ENCODE measurements at places on chromosomes 3 and 15.

- DNase-seq = no peak
Measured at GRCh38 chr3:12730506-12731242, 28.4 kb downstream of the TMEM40 start.

DNA sequence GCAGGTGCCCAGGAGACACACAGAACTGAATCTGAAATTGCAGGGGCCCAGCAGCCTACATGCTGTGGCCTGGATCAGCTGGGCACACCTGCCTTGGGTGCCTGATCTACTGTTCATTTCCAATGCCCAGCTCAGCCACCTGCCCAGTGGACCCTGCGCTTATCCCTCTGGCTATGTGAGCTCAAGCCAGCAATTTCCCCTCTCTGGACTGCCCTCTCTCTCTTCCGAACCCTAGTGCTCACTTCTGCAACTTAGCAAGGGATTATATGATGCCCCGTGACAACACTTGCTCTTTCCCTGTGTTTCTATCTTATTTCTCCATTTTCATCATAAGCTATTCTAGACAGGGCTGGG is 276.0 kb downstream of the UACA start:
- DNase-seq = no peak

- no peak for DNase-seq
Measured at GRCh38 chr15:36371509-36371908, 207.9 kb upstream of the CDIN1 start.

- no peak for DNase-seq
Measured at GRCh38 chr3:173622166-173622565, 224.6 kb downstream of the NLGN1 start.

GRCh38 chr3:64399205-64399800 is 174.0 kb upstream of the PRICKLE2 start:
- DNase-seq = no peak

DNA sequence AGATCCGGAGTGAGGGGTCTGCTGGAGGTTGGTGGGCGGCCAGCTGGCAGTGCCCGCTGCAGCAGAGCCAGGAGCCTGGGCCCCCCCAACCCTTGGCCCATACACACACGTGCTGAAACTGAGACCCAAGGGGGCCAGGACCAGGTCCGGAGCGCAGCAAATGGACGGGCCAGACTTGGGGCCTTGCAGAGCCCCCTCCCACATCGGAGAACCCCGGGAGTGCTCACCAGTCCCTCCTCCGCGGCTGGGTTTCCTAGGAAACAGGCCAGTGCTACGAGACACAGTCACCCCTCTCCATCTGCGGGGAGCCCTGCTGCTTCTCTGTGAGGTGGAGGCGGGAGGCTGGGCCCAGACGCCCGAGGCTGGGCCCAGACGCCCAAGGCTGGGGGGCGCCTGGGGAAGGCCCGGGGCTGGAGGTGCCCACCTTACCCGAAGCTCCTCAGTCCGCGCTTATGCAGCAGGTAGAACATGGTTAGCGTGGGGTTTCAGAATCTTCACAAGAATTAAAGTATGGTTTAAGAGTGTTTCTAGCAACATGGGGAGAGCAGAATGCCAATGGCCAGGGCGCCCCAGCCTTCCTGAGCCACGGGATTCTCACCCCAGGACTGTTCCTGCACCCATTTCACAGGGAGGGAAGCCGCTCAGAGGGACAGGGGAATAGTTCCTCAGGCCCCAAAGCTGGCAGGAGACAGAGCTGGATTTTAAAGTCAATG is 135.0 kb upstream of the PRR20G start:
- DNase-seq = no peak

DNA sequence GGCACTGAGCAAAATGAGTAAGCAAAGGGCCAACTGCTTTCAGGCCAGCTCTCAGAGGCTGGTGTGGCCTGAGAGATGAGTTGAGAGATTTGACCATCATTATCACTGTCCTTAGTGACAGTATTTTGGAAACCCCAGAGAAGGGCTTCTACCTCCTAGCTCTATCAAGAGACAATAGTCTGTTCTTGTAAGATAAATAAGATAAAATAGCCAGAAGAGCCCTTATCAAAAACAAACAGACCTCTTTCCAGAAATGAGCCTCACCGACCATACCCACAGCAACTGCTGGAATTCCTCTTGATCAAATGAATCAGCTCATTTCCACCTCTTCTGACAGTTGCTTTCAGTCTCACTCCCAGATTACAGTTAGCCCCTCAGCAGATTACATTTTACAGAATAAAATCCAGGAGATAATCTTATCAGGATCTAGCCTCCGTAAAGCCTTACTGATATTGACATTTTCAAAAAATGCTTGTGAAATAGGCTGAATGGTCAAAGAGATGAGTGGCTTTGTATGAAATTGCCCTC is 4.5 kb downstream of the HDC start:
- no peak for DNase-seq

DNA sequence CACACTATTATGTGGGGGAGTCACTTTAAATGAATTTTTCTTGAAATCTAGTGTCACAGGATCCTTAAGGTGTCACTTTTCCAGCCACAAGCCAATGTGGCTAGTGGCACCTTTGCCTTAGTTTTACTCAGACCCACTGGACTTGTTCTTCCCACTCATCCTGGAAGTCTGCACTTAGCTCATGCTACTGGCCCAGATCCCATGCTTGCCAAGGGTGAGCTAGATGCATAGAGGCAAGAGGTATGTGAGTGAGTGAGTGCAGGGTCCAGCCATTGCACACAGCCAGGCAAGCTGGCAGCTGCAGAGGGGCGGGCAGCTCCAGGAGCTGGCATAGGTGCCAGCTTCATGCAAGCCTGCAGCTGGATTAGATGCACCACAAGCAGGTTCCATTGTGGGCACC is 81.0 kb downstream of the CGGBP1 start:
- no peak for DNase-seq

- no peak for DNase-seq
Measured at GRCh38 chr3:37814547-37814946, 47.1 kb upstream of the CTDSPL start.

DNA sequence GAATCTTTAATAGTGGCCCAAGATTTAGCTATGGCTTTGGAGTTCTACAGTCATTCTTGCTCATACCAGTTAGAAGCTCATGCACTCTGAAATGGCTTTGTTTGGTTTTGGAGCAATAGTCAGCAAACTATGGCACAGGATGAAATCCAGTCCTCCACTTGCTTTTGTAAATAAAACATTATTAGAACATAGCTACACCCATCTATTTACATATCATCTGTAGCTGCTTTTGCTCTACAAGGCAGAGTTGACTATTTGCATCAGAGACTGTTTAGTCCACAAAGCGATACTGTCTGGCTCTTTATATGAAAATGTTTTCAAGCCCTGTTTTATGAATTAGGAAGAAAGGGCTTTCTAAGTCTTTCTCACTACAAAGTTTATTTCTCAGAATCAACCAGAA is 716.9 kb downstream of the AGBL1 start:
- no peak for DNase-seq

GRCh38 chr15:72463702-72464101 is 10.4 kb upstream of the ARIH1 start:
- no peak for DNase-seq

DNA sequence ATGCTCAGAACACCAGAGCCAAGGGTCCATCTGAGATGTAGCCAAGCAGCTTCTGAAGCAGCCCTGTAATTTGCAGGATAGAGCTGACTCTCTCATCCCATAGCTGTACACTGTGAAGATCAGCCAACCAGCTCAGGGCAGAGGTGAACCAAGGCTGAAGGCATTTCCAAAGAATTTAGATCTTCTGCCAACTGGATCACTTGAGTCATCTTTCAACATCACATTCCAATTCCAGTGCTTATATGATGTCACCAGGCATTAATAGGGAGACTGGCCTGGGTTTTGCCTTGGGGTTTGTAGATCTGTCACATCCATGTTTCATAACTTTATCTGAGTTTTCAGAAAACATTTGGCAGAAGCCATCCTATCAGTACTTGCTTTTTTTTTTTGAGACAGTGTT is 98.2 kb downstream of the NR2F2 start:
- no peak for DNase-seq

DNA sequence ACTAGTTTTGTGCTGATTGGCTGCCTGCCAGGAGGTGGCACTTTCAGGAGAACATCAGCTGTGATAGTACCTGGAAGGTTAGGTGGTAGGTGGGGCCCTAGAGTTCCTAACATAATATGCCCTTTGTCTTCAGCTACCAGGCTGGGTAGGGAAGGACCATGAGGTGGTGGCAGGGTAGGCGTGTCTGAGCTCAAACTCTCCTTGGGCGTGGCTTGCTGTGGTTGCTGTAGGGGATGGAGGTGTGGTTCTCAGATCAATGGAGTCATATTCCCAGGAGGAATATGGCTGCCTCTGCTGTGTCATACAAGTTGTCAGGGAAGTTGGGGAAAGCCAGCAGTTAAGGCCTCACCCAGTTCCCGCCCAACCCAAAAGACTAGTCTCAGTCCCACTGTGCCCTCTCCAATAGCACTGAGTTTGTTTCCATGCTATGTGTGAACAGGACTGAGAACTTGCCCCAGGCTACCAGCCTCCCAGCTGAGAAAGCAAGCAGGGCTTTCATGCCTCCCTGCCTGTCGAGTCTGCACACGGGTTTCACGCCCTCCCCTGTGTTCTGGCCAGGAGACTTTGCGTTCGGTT is 107.7 kb downstream of the CHCHD4 start:
- DNase-seq = no peak

DNA sequence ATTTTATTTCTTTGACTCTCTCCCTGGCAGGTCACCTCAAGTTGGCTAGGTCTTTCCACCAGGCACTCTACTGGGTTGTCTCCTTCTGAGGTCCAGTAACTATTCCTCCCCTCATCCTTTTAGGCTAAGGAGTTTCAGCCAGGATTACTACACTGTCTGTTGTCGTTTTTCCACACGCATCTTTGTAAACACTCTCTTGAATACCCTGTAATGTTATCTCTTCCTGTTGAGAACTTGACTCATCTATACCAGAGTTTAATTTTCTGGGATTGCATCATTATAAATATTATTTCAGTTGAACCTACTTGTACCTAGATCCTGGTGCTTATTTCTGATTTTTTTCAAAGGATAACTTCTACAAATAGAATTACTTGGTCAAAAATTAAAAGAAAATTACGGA is 138.3 kb downstream of the SQOR start:
- no peak for DNase-seq

GRCh38 chr3:134713671-134714070 is 62.8 kb upstream of the KY start:
- no peak for DNase-seq

- DNase-seq = no peak
Measured at GRCh38 chr3:195570344-195570743, 13.4 kb downstream of the APOD start.

DNA sequence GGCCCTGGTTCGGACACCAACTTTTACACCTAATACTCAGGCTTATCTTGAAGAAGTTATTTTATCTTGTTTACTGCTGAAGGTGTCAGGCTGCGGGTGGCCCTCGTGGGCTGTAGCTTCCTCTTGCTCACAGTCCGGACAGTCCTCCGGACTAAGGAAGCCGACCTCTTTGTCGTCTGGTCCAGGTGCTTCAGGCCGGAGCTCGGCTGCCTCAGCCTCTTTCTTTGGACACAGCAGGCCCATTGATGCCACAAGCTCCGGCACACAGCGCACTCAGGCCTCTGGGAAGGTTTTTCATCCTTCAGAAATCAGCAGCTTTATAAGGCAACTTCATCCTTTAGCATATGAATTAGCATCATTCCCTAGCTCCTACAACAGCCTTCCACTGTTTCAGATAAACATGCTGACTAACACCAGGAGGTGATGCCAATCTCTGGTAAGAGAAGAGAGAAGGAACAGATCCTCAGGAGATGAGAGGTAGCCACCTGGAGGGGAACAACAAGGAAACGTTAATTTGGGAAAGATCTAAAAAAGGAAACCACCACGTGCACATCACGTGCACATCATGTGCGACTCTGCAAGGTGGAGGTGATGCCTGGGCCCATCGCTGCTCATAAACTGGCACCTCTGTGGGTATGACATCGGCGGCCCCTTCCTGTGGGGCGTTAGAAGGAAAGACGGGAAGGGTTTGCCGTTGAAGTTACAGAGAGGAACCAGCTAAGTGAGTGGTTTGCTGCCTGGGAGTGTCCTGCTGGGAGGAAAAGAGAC is 4.4 kb upstream of the CHAC1 start:
- DNase-seq = no peak

Measured in stimulated activated CD4-positive, alpha-beta T cell treated with anti-CD3 and anti-CD28 coated beads, Interleukin-1b, Interleukin-23, amount 100 ng/mL, for 1 hour (primary cell).